ENCODE measurements at places on chromosomes 6 and 20.
A peak's percentile ranks its signal among the peaks of the same experiment; 100 is the strongest.

- peak; percentile 15 for DNase-seq
These were observed 48.0 kb downstream of the TMEM170B start for GRCh38 chr6:11585426-11586016.

GRCh38 chr6:82904257-82904656 lies 161.4 kb downstream of the UBE3D start:
- DNase-seq: no peak

DNA sequence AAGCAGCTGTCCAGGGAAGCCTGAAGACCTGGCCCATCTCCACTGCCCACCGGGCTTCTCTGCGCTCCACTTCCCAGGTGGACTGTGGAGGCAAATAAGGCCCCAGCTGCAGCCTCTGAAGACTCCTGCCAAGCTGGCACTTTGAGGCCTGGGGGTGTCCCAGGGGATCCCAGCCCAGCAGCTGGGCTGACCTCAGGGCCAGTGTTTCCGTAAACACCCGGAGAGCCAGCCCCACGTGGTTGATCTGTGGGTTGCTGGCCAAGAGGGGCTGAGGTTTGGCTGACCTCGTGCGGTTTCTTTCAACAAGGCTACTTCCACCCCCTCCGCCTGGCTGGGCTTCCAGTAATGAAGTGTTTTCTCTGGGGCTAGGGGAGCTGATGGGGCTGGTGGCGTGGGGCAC lies 12.4 kb upstream of the CCN5 start:
- DNase-seq: no peak

DNA sequence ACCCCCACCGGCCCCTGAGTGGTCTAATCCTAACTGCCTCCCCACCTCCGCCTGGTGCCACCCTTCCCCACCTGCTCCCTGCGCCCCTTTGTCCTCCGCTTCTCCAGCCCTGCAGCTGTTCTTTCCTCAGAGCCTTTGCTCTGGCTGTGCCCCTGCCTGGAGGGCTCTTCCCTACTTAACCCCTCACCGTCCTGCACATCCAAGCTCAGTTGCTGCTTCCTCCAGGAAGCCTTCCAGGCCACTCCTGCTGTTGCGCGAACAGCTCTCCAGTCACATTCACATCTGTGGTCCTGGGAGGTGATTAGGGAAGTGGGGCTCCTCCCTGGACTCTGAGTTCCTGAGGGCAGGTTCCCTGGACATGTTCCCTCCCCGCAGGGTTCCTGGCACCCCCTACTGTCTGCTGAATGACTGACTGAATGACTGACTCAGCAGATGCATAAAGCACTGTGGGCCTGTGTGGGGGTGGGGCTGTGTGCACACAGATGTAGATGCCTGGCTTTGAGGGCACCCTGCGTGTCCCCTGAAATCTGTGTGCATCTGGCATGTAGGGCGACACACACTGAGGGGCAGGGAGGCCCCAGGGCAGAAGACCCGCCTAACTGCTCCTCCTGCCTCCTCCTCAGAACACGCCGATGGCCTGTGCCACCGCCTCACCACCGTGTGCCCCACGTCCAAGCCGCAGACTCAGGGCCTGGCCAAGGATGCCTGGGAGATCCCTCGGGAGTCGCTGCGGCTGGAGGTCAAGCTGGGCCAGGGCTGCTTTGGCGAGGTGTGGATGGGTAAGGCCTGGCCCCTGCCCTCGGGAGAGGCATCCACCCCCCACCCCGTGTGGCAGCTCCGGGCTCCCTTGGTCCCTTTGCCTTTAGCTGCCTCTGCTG lies 51.4 kb downstream of the SRC start:
- no peak for DNase-seq

GRCh38 chr6:72620871-72621290 lies 983 bp upstream of the KCNQ5 start:
- DNase-seq: no peak

GRCh38 chr6:11563793-11564192 lies 26.2 kb downstream of the TMEM170B start:
- no peak for DNase-seq
